Stimulated activated CD8-positive, alpha-beta memory T cell treated with anti-CD3 and anti-CD28 coated beads, Interleukin-7, amount 100 ng/mL, for 4 hours (primary cell): ENCODE measurements at places on chromosomes 1 and 21.

- no peak for DNase-seq
Observed at GRCh38 chr21:15272591-15272990, 207.8 kb upstream of the NRIP1 start.

DNA sequence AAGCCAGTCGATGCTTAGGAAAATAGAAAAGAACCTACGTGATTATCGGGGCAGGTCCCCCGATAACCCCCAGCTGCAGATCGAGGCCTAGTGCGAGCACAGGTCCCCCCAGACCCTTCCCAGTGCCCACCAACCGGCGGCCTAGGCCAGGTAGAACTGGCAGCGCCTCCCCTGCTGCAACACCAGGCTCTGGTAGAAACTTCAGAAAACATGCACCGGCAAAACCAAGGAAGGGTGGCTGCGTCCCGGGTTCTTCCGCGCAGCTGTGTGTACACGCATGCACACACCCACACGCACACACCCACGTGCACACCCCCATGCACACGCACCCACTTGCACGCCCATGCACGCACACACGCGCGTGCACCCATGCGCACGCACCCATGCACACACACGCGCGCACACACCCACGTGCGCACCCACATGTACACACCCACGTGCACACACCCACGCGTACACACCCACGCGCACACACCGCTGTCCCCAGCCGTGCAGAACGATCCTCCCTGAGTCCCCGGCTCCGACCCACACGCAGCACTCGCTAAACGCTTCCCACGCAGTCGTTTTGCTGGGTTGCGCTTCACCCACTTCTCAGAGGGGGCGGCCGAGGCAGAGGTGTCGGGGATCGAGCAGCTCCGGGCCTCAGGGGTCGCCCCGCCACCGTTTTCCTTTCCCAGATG, 5.2 kb downstream of the TSPEAR start:
- no peak for DNase-seq

DNA sequence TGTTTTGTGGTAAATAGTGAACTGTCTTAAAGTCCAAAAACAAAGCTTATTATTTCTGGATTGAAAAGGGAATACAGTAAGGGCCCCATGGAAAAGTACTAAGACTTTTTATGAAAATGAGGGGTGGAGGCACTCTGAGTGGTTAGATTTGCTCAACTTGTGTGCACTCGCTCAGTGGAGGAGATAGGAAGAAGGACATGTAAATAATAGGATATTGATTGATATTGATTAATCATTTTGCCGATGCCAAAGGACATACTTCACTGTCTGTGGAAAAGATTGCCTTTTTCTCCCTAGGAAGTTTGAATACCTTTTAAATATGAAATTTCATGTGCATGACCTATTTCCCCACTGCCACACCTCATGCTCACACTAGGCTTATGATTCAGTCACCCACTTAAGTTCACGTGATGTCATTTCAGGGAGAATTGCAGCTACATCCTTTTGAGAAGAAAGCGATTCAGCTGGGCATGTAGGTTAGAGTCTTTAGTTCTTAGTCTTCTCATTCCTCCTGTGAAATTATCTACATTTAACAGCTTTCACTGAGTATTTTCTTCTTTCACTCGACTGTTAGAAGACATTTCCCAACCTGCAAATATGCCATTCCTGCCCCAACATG, 5.0 kb downstream of the MTR start:
- no peak for DNase-seq

GRCh38 chr1:244050014-244050834, 859 bp upstream of the ZBTB18 start:
- DNase-seq, result no peak

DNA sequence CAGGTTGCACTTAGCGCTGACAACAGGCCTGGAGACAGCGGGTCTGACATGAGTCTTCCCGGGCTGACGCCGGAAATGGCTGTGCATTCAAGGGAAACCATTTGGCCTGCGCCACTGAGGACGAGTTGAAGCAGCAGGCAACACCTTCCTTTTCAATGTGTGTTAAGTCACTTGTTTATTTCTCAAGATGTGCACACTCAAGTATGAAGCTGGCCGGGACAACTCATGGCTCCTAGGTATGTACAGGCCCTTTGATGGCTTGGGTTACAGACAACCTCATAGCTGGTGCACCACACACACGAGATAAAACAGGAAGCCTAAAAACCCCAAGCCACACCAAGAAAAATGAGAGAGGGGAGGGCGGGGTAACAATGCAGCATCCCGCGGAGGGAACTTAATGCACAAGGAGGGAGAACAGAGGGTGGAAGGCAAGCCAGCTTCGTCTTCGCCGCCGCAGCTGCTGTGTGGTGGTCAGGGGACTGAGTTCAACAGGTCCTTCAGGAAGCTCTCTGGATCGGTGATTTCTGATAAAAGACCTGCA, 118.0 kb upstream of the IFFO2 start:
- DNase-seq, result peak; percentile 8

GRCh38 chr1:218164930-218165700, 120.0 kb upstream of the RRP15 start:
- DNase-seq, result no peak
